ENCODE measurements at places on chromosomes 2 and 18. TPM values are rescaled to one million over a fixed set of nuclear protein-coding genes. Genes with fewer than 3 reads are reported as not detected.

GRCh38 chr18:2495381-2495780 is 75.9 kb downstream of the METTL4 start:
- no peak for DNase-seq

Gene LTBP1
- total RNA-seq, result 326 TPM

DNA sequence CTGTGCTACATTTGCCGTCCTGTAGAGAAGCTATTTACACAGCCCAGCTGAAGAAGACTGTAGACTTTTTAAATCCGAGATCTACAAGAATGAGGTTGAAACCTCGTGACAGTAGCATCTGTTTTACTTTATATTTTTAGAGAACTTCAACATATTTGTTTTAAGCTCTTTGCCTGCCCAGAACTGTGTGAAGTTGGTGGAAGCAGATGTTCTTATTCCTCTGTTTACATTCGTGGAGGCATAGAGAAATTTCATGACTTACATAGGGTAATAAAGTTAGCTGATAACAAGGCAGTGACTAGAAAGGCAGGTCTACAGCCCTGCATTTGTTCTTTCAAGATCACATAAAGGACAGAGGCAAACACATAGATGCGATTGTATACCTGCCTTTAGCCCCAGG is 47.0 kb upstream of the MAP3K20 start:
- DNase-seq, result peak; percentile 88

Gene VIL1
- total RNA-seq, result not detected

Gene SLC8A1
- 57.0 TPM for total RNA-seq

- no peak for DNase-seq
Observed at GRCh38 chr2:150639383-150639782, 151.9 kb upstream of the RND3 start.

- no peak for DNase-seq
Observed at GRCh38 chr2:43034242-43034619, 192.2 kb downstream of the ZFP36L2 start.

Gene TWIST2
- total RNA-seq, result 14.7 TPM

GRCh38 chr2:191149391-191149790 is 1.4 kb downstream of the STAT4 start:
- no peak for DNase-seq

DNA sequence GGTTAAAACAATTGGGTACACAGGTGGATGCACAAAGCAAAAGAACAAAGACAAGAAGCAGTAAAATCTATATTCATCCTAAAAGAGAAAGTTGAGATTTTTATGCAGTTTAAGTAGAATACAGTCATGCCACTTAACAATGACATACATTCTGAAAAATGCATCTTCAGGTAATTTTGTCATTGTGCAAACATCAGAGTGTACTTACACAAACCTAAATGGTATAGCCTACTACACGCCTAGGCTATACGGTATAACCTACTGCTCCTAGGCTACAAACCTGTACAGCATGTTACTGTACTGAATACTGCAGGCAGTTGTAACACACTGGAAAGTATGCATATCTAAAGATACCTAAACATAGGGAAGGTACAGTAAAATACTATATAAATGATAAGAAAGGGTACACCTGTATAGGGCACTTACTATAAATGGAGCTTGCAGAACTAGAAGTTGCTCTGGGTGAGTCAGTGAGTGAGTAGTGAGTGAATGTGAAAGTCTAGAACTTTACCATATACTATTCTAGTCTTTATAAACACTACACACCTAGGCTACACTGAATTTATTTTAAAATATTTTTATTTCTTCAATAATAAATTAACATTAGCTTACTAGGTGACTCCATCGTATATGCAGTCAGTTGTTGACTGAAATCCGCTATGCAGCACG is 132.9 kb downstream of the BARD1 start:
- DNase-seq, result no peak

GRCh38 chr2:10303181-10303693 is 533 bp downstream of the HPCAL1 start:
- no peak for DNase-seq

Gene GREB1L
- total RNA-seq, result not detected

- peak; percentile 3 for DNase-seq
Observed at GRCh38 chr2:39697454-39697853, 31.7 kb downstream of the TMEM178A start.

DNA sequence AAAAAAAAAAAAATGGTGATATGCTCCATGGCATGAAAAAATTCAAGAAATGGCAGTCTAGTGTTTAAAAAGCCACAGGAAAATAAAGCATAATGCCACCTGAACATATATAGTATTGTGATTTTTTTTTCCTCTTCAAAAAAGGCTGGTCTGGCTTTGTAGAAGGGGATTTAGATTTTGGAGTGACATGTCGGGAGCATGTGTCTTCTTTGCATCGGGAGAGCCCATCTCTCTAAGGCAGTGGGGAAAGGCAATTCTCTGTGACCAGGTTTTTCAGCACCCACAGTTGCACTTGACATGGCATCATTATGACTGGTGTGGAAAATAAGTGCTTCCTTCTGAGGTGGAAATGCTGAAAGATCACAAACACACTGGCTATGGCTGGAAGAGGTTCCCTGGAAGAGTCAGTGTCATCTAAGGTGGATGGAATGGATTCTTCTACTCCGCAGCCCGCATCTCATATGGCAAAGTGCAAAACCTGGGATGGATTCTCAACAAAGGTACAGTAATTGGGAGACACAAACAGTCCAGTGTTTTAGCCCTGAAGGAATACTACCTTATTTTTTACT is 172.5 kb downstream of the AGAP1 start:
- DNase-seq, result peak; percentile 90

Gene LIMS3
- total RNA-seq, result 12.7 TPM

DNA sequence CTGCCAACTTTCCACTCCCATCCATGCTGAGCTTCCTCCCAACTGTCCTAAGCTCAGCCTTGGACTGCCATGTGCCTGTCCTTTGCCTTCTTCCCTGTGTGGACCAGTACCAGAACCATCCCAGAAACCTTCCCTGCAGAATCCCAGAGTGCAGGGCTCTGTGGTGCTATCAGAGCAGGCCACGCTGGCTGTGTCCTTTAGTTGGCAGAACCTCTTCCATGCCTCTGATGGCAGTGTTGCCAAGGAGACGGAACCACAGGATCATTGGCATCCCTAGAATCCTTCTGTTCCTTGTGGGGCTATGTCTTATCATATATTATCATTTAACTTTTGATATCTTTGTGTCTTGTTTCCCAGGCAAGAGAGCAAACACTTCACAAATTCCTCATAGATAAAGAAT is 73.0 kb upstream of the NOSTRIN start:
- no peak for DNase-seq

Gene UGT1A4
- not detected for total RNA-seq

GRCh38 chr2:94758546-94758945 is 112.7 kb upstream of the TEKT4 start:
- no peak for DNase-seq

GRCh38 chr2:218233543-218233942 is 16.6 kb downstream of the ARPC2 start:
- DNase-seq, result no peak

Gene SLC19A3
- total RNA-seq, result not detected

- peak; percentile 78 for DNase-seq
Observed at GRCh38 chr2:84846741-84847142, 34.1 kb downstream of the TRABD2A start.

DNA sequence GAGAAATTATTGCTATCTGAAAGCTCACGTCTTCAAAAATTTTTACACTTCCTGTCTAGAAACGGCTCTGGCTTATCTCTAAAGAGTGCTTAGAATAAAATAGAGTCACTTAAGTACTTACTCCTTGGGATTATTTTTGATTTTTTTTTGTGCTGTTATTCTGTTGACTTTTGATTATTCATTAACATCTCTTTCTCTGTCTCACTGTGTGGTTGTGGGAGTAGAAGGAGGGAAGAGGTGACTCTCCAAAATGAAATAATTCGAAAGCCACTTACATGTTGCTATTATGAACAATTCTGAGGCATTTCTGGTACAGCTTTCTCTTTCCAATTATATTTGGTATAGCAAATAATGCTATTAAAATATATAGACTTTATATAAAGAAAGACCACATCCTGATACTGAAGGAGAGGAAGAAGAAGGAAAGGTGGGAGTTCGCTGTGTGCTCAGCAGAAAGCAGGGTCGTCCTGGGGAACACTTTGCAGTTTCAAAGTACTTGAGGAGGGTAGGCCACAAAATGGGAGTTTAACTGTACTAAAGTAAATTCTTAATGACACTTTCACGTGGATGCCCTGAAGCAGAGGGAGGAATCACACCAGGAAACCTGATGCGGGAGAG is 9.6 kb upstream of the MMADHC start:
- no peak for DNase-seq

- no peak for DNase-seq
Observed at GRCh38 chr2:130744287-130745117, 10.8 kb upstream of the AMER3 start.

DNA sequence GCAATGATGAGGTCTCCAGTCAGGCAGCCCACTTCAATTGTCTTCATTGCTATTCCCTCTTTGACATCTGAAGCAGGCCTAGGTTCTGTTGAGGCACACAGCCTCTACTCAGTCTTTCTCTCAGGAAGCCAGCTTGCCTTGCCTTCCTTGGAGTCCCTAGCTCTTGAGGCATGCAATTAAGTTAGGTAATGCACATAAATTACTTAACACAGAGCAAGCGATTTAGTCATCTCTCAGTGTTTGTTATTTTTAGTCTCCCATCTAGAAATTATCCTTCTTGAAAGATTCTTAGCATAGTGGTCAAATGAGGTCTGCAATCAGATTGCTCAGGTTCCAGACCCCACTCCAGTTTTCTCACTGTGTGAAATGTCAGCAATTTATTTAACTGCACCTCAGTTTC is 32.0 kb downstream of the SULT1C4 start:
- DNase-seq, result peak; percentile 86

Gene CCDC74B
- 3.9 TPM for total RNA-seq

- peak; percentile 94 for DNase-seq
Observed at GRCh38 chr2:3465844-3466481, 53.4 kb downstream of the ADI1 start.

- no peak for DNase-seq
Observed at GRCh38 chr2:53697092-53697491, 70.5 kb upstream of the CHAC2 start.

GRCh38 chr2:160064916-160065315 is 2.5 kb upstream of the PLA2R1 start:
- DNase-seq, result no peak

- DNase-seq, result peak; percentile 92
Observed at GRCh38 chr2:39994151-39994550, 215.1 kb upstream of the THUMPD2 start.

DNA sequence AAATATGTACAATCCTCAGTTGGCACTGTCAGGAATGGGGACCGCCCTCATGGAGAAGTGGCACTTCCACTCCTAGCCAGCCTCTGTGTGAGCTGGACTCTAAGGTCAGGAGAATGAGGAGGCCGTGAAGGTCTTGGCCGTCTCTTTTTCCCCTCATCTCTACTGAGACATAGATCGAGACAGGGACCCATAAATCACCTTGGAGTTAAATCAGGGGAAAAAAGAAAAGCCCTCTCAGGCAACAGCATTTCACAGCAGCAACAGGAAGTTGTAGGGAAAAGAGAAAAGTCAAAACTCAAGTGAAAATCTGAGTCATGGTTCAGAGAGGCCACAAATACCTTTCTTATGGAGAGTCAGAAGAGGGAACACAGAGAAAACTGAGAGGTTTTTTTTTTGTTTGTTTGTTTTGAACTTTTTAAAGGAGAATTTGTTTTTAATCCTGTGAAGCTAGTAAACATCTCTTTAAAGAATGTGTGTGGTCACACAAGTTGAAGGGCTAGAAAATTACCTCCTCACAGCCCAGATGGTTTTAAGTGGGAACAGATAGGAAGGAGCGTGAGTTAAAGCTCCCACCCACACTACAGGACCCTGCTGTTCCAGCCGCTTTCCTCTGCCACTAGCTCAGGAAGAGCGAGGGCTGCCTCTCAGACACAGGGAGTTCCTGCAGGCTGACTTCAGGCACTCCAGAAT is 30.6 kb upstream of the CYP1B1 start:
- DNase-seq, result peak; percentile 71

Gene B4GALT6
- total RNA-seq, result 3.9 TPM

DNA sequence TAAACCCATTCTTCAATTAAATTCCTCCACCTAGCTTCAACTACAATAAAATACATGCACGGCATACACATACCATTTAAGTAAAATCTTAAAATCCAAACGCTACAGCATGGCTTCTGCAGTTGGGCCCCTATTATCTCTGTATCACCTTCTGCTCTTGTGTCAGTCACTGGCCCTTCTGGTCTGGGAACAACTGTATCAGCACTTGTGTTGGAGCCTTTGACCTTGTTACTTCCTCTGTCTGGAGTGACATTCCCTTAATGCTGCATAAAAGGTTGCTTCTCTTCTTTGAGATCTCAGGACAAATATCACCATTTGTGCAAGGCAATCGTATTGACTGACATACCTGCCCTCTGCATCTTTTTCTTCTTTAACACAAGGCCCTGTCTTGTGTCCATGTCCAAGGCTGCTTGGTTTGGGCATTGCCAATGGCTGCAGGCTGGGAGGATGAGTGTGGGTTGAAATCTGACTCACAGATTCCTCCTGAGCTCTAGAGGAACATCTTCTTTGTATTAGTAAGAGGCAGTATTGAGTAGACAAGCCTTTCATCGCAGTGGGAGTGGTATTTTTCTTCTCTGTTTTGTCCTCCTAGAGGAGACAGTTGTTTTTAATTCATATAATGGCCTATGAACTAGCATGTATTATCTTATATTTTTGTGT is 267.8 kb upstream of the TRIB2 start:
- peak; percentile 60 for DNase-seq

DNA sequence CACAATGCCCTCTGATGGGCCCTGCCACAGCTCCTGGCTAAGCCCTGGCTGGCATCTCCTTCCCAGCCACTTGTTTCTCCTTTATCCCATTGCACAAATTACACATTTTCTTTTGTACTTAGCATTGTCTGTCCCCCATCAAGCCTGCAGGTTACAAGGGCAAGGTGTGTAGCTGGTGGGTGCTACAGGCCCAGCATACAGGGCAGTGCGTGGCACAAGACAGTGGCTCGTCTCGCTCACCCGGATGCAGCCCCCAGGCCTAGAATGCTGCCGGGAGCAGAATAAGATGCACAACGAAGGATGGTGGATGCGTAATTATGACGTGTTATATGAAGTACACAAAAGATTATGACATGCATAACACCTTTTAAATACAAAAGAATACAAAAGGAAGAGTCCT is 87.6 kb downstream of the EIPR1 start:
- no peak for DNase-seq

- peak; percentile 45 for DNase-seq
Observed at GRCh38 chr2:13682540-13683272, 949.8 kb upstream of the LRATD1 start.

GRCh38 chr2:184875212-184875611 is 276.9 kb downstream of the ZNF804A start:
- DNase-seq, result no peak

Gene MC5R
- total RNA-seq, result not detected

Gene CKAP2L
- 13.3 TPM for total RNA-seq

DNA sequence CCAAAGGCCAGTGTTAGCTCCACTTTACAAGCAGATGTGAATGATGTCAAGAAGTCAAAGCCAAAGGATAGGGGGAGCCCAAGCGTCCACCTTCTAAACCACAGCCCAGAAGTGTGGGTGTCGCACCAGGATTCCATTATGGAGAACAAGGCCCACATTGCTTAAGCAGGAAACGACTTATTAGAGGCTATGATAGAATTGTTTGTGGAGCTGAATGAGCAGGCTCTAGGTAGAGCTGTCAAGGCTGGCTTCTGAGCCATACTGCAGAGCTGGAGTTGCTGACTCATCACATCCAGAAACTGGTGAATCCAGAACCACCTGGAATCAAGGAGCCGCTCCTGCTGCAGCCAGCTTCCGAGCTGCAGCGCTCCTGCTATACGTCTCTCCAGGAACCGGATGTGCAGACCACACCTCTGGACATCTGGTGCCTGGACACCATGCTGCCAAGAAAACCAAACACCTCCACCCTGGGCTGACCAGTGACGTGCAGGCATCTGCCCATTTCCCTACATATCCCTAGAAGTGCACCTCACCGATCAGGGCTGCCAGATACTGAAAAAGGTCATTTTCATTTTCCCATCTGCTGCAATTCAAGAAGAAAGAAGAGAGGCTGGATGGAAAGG is 6.2 kb upstream of the TWIST2 start:
- no peak for DNase-seq
